ENCODE measurements at places on chromosomes 7 and 10. TPM values are rescaled to one million over a fixed set of nuclear protein-coding genes. Genes with fewer than 3 reads are reported as not detected.

OR6V1 gene
- not detected for total RNA-seq

EPHB6 gene
- 20.3 TPM for total RNA-seq

CFAP69 gene
- 16.5 TPM for total RNA-seq

CFAP46 gene
- not detected for total RNA-seq

PRTFDC1 gene
- total RNA-seq = 2.8 TPM

TRIL gene
- 1.1 TPM for total RNA-seq

TMEM273 gene
- 38.1 TPM for total RNA-seq

CUZD1 gene
- 0.85 TPM for total RNA-seq

PLEKHS1 gene
- total RNA-seq = not detected

SAMD9 gene
- 6.6 TPM for total RNA-seq

LRCH4 gene
- 73.6 TPM for total RNA-seq

All from subcutaneous adipose tissue (tissue), 4 donors.